Hematopoietic multipotent progenitor cell treated with erythropoietin and hydrocortisone succinate and interleukin-3 and kit ligand, for 8 days (in vitro differentiated cells): ENCODE measurements at places on chromosomes 16 and 17.

DNA sequence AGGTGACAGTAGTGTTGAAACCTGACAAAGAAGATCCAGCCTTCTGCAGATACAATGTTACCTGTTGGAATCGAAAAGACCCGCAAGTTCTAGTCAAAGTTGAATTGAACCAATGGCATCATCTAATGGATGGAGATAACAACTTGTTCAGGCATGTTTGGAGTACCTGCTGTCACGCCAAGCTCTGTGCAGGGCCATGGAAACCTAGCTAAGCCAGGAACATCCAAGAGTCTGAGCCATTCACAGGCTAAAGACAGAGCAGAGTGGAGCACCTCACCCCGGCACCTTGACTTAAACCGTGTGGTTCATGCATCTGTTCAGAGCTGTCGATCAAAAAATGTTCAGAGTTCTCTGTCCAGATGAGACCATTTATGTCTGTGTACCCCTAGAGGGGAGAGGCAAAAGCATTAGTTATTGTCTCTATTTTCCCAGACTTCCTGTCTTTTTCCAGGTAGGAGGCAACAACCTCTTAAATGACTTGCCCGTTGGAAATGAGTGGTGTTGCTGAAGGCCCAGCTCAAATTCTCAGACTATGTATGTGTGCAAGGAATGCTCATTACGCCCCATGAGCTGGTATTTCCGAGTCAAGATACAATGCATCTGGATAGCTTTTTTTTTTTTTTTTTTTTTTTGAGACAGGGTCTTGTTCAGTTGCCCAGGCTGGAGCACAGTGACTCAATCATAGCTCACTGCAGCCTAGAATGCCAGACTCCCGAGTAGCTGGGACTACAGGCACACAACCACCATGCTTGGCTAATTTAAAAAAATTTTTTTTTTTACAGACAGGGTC is 44.9 kb upstream of the XYLT1 start:
- DNase-seq = no peak

GRCh38 chr17:64339516-64340490 is 50.9 kb downstream of the PECAM1 start:
- no peak for DNase-seq

GRCh38 chr16:12868788-12869187 is 32.6 kb upstream of the SHISA9 start:
- DNase-seq = no peak

GRCh38 chr16:55647798-55648197 is 8.0 kb upstream of the SLC6A2 start:
- no peak for DNase-seq

GRCh38 chr16:30956601-30957455 is 726 bp upstream of the SETD1A start:
- DNase-seq = peak; percentile 89

- DNase-seq = no peak
Observed at GRCh38 chr17:40020146-40020545, 4.9 kb downstream of the CSF3 start.

GRCh38 chr17:82320140-82320840 is 2.9 kb upstream of the CD7 start:
- DNase-seq = no peak

- DNase-seq = no peak
Observed at GRCh38 chr16:87881324-87882200, 12.3 kb upstream of the SLC7A5 start.

DNA sequence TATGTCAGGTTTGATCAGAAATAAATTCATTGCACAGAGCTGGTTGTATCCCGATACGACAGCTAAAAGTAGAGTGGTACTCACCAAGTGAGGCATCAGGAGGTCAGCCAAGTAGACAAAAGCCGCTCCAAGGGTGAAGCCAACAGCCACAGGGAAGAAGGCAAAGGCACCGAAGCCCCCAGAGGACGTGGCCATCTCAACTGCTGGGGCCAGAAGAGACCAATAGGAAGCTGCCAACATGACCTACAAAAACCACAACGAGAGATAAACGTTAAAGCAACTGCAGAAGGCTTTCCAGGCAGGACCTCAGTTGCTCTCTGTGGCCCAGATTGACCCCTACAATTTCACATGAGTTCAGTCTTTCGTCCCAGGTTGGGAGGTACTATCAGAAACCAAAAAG is 61.0 kb downstream of the SLC39A11 start:
- peak; percentile 20 for DNase-seq

GRCh38 chr17:58679263-58680037 is 12.4 kb downstream of the TEX14 start:
- peak; percentile 61 for DNase-seq

GRCh38 chr17:40996829-40997228 is 2.9 kb upstream of the KRTAP3-3 start:
- no peak for DNase-seq

DNA sequence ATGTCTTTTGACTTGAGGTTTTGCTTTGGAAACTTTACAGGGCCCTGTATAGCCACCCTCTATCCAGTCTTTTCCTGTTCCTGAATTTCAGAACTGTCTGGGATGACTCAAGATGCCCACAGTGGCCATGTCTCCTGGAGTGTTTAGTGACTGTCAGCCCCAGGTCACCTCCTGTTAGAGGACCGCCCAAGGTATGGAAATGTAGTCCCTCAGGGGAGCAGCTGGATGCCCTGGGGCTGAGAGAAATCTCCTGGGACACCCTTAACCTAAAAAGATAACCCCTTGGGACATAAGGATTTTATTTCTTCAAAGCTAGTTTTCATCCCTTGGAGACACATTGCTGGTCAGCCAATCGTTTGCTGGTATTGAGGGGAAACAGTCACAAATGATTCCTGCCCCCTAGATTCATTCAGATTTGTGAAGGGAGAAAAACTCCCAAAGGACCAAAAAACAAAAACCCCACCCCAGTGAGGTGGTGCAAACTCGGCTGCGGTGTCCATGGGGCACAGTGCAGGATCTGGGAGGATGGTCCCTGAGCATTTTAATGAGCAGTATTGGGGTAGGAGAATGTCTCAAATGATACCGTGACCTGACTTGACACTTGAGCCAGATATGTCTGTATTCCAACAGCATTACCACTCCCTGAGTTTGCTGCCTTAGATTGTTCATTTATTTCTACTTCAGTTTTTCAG is 1.7 kb downstream of the ZNF267 start:
- no peak for DNase-seq

GRCh38 chr16:86578061-86578599 is at the start of gene FOXL1:
Gene FOXL1 (plus strand): TSS chr16:86578549. CDS start chr16:86578724, 175 bp downstream.
- no peak for DNase-seq

DNA sequence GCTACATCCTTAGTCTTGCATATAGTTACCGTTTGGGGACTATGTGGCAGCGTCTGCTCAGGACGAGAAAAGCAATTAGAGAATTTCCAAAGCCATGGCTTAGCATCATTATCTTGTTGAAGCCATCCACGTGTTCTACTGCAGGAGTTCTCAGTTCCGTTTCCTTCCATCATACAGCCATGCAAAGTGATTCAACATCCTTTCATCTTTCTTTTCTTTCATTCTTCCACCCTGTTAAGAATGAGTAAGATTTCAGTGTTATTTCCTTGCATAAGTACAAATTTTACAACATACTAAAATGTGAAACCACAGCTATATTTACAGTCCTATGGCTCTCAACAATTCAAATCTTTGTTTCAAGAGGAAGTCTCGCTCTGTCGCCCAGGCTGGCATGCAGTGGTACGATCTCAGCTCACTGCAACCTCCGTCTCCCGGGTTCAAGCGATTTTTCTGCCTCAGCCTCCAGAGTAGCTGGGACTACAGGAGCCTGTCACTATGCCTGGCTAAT is 3.8 kb downstream of the MARF1 start:
- no peak for DNase-seq

- DNase-seq = no peak
Observed at GRCh38 chr16:13883881-13884280, 36.1 kb upstream of the ERCC4 start.

DNA sequence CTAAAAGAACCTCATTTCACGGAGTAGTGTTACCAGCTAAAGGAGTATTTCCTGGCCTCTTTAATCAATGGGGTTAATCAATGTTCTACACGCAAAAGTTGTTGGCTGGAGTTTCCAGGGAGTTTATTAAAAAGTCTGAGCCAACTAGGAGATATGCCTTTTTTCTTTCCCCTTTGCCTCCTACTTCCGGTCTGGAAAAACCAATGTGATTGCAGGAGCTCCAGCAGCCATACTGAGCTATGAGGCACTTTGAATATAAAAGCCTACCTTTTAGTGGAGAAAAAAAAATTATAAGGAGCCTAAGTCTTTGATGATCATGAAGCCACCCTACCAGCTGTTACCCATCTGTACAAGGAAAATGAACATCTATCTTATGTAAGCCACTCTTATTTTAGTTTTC is 17.9 kb upstream of the ERCC4 start:
- DNase-seq = no peak

- DNase-seq = no peak
Observed at GRCh38 chr16:53913099-53913870, 209.3 kb downstream of the FTO start.

- DNase-seq = no peak
Observed at GRCh38 chr16:72123426-72123825, 29.8 kb downstream of the DHX38 start.

- DNase-seq = peak; percentile 69
Observed at GRCh38 chr16:87203060-87203656, 114.0 kb downstream of the C16orf95 start.

DNA sequence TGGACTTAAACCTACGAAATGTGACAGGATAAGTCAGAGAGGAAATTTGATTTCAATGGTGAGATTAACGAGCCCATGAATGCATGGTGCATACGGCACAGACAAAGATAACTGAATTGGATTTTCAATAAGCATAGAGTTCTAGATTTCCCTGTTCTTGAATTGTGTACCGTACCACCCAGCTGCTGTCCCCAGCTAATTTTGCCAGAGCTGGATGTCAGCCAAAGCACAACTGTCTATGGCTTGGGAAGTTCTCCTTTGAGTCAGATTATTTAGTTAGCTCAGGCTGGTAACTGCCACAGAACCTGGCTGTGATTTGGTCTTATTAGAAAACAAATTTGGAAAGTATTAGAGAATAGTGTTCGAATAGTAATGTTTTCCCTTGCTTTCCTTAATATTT is 143.1 kb downstream of the CDH13 start:
- DNase-seq = no peak

GRCh38 chr17:48412841-48413240 is 17.2 kb downstream of the SKAP1 start:
- DNase-seq = no peak

GRCh38 chr17:965311-965989 is 14.1 kb downstream of the NXN start:
- no peak for DNase-seq

- no peak for DNase-seq
Observed at GRCh38 chr17:72102366-72102765, 18.5 kb upstream of the SOX9 start.

- no peak for DNase-seq
Observed at GRCh38 chr16:51621610-51622009, 470.5 kb upstream of the SALL1 start.

GRCh38 chr17:8542599-8543502 is 87.7 kb downstream of the MYH10 start:
- no peak for DNase-seq

DNA sequence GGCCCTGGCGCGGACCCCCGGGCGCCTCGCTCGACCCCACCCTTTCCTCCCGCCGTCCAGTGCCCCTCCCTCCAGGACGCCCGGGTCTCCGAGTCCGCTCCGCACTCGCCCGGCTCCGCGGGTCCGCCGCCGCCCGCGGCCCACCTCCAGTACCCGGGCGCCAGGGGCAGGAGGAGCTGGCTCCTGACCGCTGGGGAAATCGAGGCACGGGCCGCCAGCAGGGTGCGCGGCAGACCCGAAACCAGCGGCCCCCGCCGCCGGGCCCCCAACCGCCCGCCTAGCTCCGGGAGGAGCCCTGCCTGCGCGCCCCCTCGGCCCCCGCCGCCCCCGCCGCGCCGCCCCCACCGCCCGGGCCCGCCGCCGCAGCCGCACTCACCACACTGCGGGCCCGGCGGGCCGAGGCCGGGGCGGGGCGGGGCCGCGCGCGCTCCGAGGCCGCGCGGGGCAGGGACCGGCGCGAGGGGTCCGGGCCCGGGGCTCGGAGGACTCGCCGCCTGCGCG is 333 bp downstream of the MAFG start:
- no peak for DNase-seq

- DNase-seq = peak; percentile 48
Observed at GRCh38 chr17:29566473-29567303, at the start of gene ABHD15. Gene ABHD15 (minus strand): TSS chr17:29567037. CDS start chr17:29566966, 71 bp downstream.

DNA sequence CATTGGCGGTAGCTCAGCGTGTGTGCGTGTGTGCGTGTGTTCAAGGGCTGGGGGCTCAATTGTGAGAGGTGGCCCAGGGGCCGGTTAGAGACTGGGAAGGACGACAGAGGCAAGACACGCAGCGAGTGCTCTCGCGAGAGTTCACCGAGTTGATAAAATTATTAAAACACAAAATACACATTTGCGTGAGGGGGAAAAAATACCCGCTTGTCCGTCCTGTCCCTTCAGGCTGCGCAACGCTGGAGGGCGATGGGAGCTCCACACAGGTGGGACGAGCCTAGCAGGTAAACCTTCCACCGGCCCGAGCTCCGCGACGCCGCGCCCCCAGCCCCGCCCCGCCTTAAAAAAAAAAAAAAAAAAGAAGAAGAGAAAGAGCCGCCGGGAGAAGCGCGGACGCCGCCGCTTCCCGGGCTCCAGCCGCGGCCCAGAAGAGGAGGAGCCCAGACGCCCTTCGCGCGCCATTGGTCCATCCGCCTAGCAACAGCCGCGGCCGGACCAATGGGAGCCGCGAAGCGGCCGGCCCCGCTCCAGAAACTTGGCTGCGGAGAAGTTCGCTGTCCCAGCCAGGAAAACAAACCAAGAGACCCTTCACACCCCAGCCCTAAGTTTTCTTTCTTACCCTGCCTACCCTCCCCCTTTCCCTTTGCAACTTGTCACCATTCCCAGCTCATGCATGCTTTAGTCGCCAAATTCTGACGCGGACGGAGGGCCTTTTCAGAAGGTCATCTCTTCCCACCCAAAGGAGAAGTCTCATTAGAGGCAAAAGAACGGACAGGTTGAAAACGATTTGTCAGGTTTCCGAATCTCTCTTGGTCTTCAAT is 169.9 kb upstream of the MAF start:
- peak; percentile 89 for DNase-seq

GRCh38 chr17:68511254-68511670 is 968 bp upstream of the PRKAR1A start:
- DNase-seq = peak; percentile 11

DNA sequence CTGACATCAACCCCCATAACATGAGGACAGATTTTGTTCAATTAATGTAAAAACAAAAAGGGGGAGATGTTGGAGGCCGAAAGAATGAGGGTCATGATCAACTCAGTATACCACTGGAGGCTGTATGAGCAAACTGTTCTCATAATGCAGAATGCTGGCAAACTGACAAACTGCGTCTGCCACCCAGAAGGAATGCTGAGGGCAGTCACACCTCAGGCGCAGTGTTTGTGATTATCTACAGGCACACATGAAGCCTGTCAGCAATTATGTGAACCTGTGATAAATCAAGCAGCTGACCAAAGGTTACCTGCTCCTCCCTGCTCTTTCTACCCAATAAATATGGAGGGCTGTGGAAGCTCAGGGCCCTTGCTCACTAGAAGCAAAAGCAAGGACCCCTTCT is 27.3 kb downstream of the CD300LG start:
- no peak for DNase-seq

GRCh38 chr16:55478827-55479429 is at the start of gene MMP2:
Gene MMP2 (plus strand): TSS chr16:55479198. CDS start chr16:55479480, 282 bp downstream.
- no peak for DNase-seq

GRCh38 chr16:88706229-88706964 is at the start of the genes CTU2 and RNF166:
Gene CTU2 (plus strand): TSS chr16:88706503. CDS start chr16:88706531, 28 bp downstream.
Gene RNF166 (minus strand): TSS chr16:88706408. CDS start chr16:88706325, 83 bp downstream.
- peak; percentile 86 for DNase-seq
